ENCODE measurements at places on chromosomes 2 and 18.

- DNase-seq = no peak
Measured at GRCh38 chr2:160200921-160201320, 849 bp upstream of the ITGB6 start.

DNA sequence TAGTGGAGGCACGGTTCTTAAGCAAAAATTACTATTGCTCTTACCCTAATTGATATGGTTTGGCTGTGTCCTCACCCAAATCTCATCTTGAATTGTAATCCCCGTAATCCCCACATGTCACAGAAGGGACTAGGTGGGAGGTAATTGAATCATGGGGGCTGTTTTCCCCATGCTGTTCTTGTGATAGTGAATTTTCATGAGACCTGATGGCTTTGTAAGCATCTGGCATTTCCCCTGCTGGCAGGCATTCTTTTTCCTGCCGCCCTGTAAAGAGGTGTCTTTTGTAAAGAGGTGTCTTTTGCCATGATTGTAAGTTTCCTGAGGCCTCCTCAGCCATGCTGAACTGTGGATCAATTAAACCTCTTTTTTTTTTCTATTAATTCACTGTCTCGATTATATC is 1691.8 kb upstream of the SLC39A10 start:
- DNase-seq = no peak

GRCh38 chr2:9799011-9799596 is 44.2 kb upstream of the TAF1B start:
- no peak for DNase-seq

GRCh38 chr2:101125374-101125773 is 25.8 kb downstream of the TBC1D8 start:
- DNase-seq = no peak

- DNase-seq = no peak
Measured at GRCh38 chr18:44216169-44216568, 464.5 kb upstream of the SETBP1 start.

GRCh38 chr2:222738809-222739208 is 67.4 kb downstream of the MOGAT1 start:
- no peak for DNase-seq

- DNase-seq = no peak
Measured at GRCh38 chr2:219491278-219491963, 7.3 kb upstream of the GMPPA start.

GRCh38 chr2:20524412-20525040 is 77.7 kb downstream of the RHOB start:
- DNase-seq = no peak

DNA sequence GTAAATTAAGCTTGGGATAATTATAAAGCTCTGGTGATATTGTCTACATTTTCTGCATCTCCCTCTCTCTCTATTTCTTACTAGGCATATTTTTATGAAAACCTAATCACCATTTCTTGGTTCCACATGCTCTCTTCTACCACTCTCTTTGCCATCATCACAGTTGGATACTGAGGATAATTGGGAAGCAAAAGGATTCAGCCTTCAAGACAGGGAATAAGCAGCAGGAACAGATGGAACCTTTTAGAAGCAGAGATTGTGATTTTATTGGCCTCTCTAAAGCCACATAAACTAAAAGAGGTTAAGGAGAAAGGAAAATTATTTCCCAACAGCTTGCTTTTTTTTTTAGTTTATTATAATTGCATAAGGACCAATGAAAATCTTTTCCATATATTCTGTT is 226.3 kb upstream of the SPHKAP start:
- DNase-seq = no peak

DNA sequence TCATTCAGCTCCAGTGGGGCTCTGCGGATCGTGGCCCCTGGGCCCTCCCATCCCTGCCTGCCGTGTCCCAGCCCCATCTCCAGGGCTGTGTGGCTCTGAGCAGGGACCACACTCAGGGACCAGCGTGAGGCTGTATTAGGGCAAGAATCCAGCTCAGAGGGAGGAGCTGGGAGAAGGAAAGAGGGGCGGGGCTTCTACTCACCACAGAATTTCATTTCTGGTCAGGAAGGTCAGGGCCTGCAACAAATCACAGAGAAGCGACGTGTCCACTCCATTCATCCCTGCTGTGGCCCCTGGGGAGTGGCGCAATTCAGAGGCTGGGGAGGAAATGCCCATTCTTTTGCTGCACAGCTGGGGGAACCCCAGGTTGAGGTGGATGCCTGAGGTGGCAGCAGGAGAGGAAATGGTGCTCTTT is 828 bp downstream of the CIB4 start:
- DNase-seq = no peak

DNA sequence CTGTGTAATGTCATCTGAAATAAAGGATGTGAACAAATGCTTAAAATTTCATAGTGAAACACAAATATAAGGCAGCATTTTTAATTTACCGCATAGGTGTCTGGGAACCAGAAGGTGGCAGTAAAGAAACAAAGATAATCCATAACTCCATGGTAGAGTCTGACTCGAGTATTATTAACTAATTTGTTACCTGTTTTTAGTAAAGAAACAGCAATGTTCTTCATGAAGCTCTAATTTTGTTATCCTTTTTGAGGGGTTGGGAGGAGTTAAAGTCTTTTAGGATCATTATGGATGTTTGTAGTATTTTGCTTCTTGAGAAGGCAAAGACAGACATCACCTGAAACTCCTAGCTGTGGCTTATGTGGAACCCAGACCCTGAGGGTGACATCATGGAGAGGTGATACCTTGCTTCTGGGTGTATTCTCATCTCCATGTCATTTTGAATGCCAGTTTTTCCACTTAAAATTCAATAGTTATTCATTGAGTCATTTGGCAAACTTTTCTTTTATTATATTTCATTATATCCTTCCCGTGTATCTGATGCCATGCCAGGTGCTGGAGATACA is 286.2 kb upstream of the EPAS1 start:
- DNase-seq = no peak

DNA sequence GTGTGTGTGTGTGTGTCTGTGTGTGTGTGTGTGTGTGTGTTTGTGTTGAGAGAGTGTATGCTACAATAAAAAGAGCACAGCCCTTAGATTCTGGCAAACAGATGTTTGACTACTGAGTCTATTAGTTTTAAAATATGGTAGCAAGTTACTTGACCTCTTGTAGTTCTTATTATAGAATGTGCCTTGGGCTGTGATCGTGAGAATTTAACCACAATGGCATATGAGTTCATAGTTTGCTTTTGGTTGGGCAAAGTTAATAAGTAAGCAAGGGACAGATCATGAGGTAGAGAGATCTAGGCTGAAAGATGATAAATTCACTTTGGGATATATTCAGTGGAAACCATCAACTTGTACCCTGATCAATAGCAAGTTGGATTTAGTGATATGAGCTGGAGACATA is 334.3 kb upstream of the VWC2L start:
- no peak for DNase-seq

DNA sequence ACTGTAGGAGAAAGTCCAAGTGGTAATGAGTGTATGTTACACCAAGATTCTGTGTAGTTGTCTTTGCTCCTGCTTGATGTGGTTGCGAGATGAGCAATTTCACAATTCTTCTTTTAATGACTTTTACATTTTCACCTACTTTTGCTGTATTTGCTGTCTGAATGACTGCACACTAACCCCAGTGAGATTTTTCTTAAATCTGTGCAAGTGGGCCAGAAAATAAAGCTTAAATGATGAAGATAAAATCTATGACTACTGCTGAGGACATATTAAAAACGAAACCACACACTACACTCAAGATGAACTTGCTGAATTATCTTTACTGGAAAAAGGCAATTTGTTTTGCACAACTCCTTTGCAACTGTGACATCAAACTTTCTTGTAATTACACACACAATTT is 4.1 kb downstream of the LDAH start:
- DNase-seq = no peak

GRCh38 chr2:220670511-220670910 is 901.6 kb downstream of the EPHA4 start:
- DNase-seq = peak; percentile 45

GRCh38 chr2:27721335-27721734 is 50.2 kb upstream of the MRPL33 start:
- DNase-seq = no peak

DNA sequence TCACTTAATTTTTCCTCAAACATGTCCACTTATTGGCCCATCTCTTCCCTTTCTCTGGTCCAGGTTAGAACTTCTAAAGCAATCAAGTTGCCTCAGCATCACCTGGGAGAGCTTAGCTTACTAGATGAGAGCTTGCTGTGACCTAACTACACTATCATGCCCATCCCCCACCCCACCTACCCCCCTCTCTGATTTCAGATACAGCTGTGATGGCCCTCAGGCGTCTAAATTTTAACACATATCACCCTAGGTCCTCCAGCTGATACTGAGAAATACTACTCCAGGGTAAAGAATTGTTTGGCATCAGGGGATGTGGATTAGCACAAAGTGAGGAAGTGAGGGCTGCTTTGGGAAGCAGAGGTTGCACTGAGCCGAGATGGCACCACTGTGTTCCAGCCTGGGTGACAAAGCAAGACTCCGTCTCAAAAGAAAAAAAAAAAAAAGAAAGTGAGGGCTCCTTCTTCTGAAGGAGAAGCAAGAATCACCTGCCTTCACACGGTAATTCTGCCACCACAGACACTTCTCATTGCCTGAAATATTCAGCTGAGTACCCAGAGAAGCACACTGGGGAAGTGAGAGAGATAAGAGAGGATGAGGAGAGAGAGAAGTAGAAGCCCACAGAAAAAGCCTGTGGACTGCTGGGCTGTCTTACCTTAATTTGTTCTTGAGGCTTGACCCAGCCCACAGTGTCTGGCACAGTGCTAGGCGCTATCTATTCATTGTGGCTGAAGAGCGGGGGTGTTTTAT is 263.4 kb downstream of the ASXL3 start:
- DNase-seq = no peak

GRCh38 chr2:848099-848498 is 102.5 kb upstream of the SNTG2 start:
- DNase-seq = no peak

DNA sequence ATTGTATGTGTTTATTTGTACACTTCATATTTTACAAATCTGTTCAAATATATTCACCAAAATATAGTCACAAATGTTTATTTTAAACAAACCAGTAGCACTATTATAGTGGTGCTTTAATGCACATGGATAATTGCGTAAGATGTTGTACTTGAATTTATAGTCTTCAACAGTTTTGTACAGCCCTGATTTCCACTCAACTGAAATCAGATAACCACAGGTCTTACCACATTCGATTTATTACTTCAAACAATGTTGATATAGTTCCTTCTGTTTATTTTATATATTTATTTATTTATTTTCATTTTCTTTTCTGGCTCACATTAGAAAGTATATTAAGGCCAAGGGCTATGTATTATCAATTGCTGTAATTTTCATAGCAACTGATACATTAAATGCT is 99.4 kb upstream of the ZNF804A start:
- DNase-seq = no peak

GRCh38 chr2:24382363-24383073 is 22.2 kb upstream of the ITSN2 start:
- peak; percentile 51 for DNase-seq

GRCh38 chr2:71608441-71608840 is 155.1 kb downstream of the DYSF start:
- DNase-seq = no peak

- no peak for DNase-seq
Measured at GRCh38 chr18:10308154-10308553, 146.3 kb upstream of the APCDD1 start.

GRCh38 chr2:186871881-186872280 is 22.9 kb upstream of the ZSWIM2 start:
- no peak for DNase-seq

Data from NCI-H187 treated with DMSO at 0.1 percent for 48 hours (cell line).